ENCODE measurements at places on chromosomes 7 and 10.

GRCh38 chr10:119359025-119359424 lies 151.7 kb downstream of the GRK5 start:
- no peak for DNase-seq

DNA sequence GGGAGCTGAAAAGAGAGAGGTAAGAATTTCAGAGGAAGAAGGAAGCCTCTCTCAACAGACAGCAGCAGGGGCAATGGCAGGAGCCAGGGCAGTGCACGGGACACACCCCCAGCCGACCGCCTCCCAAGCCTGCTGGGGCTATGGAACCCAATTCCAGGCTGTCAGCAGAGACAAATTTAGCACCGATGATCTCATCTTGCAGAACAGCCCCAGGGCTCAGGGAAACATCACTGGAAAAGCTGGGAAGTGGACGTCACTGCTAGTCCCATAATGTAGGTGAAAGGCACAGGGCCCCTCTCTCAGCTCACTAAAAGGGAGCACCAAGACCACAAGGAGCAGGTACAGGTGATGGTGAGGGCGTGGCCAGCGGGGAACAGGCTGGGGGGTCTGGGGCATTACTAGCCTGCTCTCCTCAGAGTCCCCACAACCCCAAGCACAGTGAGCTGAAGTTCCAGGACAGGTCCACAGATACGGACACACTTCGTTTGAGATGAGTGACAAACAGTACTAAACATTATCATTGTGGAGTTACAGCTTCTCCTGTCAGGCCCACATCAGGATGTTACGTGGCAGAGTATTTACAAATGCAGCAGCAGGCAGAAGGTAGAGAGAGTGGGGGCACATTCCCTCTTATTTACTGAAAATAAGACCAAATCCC lies 103.7 kb downstream of the PLXNA4 start:
- no peak for DNase-seq

DNA sequence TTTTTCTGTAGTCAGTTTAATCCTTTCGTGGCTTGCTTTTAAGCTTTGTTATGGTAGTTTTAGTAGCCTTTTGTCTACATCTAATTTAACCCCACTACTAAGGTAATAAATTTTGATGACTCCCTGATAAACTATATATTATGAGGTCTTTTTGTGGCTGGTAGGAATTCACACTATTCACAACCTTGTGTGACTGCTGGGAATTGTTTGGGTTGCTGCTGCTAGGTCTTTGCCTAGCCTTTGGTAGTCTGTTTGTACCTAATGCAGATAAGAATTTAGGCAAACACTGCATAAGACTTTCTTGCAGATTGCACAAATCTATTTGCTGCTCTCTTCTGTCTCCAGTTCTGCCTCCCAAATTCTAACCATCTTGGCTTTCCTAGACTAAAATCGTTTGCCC lies 58.3 kb downstream of the SHOC2 start:
- DNase-seq: no peak

- DNase-seq: no peak
Measured at GRCh38 chr7:31023877-31024276, 28.2 kb upstream of the ADCYAP1R1 start.

DNA sequence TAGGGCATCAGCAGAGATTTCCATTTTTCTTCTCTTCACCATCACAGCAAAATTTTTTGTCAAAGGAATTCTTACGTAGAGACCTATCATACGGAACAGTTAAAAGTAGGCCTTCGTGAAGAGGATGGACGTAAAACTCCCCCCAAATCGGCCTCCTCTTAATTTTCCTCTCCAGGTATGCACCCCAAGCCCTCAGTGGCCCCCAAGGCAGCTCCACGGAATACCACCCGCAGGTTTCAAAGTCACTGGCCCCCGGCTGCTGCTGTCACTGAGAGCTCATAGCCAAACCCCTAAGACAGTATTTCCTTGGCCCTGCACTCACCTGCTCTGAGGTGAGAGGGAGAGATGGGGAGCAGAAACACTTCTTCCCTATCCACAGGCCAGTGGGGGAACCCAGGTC lies 8.8 kb downstream of the PODXL start:
- no peak for DNase-seq

DNA sequence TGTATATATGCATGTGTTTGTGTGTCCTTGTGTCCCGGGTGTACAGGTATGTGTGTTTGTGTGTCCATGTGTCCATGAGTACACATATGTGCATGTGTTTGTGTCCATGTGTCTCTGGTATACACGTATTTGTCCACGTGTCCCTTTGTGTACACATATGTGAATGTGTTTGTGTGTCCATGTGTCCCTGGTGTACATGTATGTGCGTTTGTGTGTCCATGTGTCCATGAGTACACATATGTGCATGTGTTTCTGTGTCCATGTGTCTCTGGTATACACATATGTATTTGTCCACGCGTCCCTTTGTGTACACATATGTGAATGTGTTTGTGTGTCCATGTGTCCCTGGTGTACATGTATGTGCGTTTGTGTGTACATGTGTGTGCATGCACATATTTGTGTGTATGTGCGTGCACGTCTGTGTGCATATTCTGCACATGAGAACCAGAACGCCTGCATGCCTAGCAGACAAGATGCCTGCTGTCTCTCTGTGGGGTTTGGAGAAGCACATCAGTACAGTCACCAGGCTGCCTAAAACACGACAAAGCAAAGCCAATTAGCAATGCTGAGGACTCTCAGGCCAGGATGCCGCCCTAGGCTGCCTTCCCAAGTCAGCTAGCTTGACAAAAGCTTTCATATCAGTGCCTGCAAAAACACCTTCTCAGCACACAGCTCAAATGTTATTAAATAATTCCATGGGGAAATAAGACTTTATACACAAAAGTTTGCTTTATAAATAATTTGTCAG lies 327.8 kb downstream of the PTPRN2 start:
- DNase-seq: no peak

DNA sequence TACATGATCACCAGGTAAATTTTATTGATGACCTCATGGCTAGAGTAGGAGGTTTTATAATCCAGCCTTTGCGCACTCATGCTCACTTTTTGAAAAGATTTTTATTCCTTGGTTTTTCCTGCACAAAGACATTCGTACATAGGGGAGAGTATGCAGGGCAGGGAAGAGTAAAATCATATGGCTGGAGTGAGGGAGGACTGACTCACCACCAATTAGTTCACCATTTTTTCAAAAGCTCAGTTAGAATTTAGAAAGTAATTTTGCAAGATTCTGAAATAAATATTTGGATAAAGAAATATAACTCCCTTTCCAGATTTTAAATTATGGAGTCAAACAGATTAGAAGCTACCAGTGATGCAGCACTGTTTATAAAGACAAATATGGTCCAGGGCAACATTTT lies 111.9 kb downstream of the SEMA3D start:
- no peak for DNase-seq

GRCh38 chr10:44933451-44934321 lies 22.5 kb downstream of the TMEM72 start:
- peak; percentile 68 for DNase-seq

- no peak for DNase-seq
Measured at GRCh38 chr7:5620459-5620881, 161.0 kb downstream of the RNF216 start.

DNA sequence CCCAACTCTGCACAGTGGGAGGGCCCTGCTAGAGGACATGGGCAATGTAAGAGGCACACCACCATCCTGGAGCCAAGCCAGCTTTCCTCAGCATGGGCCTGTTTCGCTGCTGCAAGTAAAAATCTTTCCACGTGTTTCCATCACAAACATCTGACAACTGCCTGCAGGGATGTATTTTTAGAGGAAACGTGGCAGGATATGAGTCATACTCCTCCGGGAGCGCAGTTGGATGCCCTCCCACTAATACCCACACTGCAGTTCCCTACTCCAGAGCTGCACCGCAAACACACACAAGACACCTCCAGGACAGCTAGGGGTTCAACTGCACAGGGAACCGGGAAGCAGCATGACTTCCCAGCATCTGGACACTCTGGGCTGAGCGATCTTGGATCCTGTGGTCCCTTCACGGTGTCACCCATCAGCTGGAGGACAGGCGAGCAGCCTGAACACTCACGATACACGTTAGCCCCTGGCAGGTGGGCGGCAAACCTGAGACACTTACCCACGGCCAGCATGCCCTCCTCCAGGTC lies 26.1 kb downstream of the PLAC9 start:
- DNase-seq: peak; percentile 96

DNA sequence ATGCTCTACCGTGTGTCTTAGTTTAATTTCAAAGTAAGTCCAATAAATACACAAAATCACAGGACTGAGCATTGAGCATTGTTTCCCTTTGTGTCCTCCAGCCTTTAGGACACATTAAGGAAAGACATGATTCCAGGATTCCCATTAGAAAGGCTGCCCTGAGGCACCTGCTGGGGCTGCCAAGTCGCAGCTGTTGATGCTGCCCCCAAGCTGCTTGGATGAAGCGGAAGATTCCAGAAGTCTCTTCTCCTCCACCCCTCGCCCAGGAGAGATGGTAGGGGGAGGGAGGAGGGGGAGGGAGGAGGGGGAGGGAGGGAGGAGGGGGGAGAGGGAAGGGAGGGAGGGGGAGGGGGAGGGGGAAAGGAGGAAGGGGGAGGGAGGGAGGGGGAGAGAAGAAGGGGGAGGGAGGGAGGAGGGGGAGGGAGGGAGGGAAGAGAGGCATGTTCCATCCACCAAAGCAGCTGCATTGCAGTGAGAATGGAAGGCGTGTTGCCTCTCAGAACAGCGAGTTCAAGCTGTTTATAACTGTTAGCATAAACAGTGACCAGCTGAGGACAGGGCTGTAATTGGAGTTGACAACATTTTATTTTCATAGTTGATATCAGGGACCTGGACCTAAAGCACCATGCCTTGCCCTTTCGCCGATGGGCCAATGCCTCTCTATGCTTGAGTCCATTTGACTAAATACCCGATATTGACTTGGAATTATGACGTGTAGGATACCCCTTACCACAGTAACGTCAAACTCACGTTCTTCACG lies 67.3 kb downstream of the DIP2C start:
- no peak for DNase-seq

DNA sequence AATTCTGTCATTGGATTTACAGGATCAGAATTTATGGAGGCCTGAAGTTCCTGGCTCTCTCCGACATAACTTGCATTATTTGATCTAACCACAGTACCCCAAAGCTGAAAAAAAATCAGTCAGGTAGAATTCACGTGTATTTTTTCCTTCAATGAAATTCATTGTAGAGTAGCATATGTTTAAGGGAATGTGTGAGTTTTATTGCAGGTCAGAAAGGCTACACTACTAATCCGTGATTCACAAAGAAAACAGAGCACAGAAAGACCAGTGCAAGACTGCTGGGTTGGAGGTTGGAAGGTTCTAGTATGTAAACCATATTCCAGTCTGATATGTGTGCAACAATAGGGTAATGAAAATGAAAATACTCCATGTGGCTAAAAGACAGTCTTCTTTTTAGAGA lies 247.0 kb upstream of the FERD3L start:
- DNase-seq: no peak

DNA sequence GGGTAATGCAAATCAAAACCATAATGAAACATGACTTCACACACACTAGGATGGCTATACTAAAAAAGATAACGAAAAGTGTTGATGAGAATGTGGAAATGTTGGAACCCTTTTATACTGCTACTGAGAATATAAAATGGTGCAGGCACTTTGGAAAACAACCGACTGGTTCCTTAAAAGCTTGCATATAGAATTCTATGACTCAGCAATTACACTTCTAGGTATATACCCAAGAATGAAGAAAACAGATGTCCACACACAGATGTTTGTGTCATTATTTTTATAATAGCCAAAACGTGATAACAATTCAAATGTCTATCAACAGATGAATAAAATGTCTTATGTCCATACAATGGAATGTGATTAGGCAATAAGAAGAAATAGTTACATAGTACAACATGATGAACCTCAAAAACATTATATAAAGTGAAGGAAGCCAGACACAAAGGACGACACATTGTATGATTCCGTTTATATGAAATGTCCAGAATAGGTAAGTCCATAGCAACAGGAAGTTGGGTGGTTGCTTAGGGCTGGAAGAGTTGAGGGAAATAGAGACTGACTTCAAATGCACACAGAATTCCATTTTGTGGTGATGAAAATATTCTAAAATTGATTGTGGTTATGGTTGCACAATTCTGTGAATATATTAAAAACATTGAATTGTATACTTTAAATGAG lies 148.3 kb upstream of the PHYHIPL start:
- DNase-seq: no peak

- no peak for DNase-seq
Measured at GRCh38 chr7:52938455-52939133, 96.8 kb upstream of the POM121L12 start.

- DNase-seq: no peak
Measured at GRCh38 chr7:39540320-39540719, 25.9 kb upstream of the YAE1 start.

- no peak for DNase-seq
Measured at GRCh38 chr10:99760321-99760720, 22.1 kb upstream of the ABCC2 start.

GRCh38 chr7:152974577-152974976 lies 215.0 kb downstream of the ACTR3B start:
- DNase-seq: no peak

DNA sequence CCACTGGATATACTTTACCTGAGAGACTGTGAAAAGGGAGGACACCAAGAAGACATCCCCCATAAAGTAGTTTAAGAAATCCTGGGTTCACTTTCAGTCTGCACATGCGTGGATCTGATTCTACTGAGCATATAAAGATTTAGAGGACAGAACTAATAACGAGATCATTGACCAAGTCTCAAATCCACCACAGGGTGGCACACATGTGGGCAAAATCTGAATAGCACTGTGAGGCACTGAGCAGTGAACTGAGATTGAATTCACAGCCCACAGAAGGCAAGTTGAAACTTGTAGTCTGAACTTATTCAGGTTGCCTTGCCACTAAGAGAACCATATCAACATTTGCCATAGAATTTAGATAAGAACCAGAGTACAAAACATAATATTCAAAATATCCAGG lies 818.6 kb downstream of the GRID1 start:
- DNase-seq: no peak

- no peak for DNase-seq
Measured at GRCh38 chr10:98852686-98853085, 383.0 kb downstream of the HPSE2 start.

- DNase-seq: no peak
Measured at GRCh38 chr7:50605059-50605458, 39.9 kb upstream of the DDC start.

- DNase-seq: no peak
Measured at GRCh38 chr7:96667026-96667425, 42.6 kb downstream of the SEM1 start.

- no peak for DNase-seq
Measured at GRCh38 chr7:41695661-41696322, 7.1 kb downstream of the INHBA start.

Measured in coronary artery (tissue), 2 donors.